ENCODE measurements at places on chromosomes 16 and 17.

- DNase-seq: peak; percentile 88
Measured at GRCh38 chr16:85393674-85394451, 219.3 kb upstream of the GSE1 start.

DNA sequence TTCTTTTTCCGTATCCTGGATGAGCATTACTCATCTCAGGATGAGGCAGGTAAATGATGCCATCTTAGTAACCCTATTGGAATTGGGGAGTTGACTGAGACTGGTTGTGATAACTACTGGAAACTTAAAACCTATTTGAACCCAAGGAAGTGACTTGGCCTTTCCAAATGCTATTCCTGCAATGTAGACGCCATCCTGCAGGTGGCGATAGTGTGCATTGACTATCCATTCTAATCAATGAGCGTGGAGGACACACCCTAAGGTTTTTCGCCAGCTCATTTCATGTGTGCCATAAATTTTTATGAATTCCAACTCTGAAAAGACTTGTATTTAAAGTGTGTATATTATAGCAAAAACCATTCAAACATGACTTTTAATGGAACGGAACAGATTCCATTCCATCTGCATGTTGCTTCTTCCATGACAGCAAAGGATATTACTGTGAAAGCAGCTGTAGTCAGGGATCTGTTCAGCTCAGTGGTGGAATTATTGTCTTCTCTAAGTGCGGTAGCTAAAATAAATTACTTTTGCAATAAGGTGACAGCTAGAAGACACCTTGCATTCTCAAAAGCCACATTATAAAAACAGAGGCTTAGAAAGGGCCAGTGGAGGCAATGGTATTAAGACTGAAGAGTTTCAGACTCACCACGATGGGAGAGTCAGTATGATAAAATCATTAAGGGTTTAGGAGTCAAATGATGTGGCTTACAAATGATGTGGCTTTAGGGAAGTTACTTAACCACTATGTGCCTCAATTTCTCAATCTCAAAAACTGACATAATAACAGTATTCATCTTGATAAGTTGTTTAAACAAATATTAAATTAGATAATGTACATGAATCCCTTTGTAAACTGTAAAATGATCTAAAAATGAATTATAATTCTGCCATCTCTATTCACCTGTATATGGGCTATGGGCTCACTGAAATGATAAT, 55.5 kb downstream of the SYT17 start:
- peak; percentile 65 for DNase-seq

GRCh38 chr16:48537275-48537674, 72.7 kb downstream of the N4BP1 start:
- DNase-seq: no peak

- no peak for DNase-seq
Measured at GRCh38 chr17:49783071-49783715, 5.3 kb upstream of the KAT7 start.

- DNase-seq: peak; percentile 88
Measured at GRCh38 chr17:75240394-75241142, 20.8 kb downstream of the GGA3 start.

- no peak for DNase-seq
Measured at GRCh38 chr17:64008346-64008745, 10.2 kb downstream of the PRR29 start.

DNA sequence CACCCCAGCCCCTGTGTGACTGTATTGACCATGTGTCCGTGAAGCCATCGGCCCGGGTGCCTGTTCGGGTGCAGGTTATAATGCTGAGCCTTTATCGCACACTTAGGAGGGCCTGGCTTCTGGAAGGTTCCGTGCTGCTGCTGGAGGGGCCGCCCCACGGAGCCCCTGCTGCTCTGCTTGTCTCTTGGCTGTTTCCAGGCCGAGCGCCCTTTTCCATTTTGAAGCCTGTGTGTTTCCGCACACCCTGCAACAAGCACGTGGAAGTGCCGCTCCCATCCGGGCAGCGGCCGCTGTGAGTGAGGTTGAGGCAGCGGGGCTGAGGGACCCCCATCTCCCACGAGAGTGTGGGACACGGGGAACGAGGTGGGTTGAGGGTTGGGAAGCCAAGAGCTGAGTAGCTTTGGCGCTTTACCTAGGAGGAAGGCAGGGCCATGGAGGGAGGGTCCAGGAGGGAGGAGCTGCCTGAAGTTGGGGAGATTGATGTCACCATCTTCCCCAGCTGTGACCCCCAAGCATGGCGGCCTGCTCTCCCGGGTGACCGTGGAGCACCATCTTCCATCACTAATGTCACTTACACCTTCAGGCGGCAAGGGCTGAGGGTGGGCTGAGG, 200.1 kb upstream of the GSE1 start:
- DNase-seq: no peak

DNA sequence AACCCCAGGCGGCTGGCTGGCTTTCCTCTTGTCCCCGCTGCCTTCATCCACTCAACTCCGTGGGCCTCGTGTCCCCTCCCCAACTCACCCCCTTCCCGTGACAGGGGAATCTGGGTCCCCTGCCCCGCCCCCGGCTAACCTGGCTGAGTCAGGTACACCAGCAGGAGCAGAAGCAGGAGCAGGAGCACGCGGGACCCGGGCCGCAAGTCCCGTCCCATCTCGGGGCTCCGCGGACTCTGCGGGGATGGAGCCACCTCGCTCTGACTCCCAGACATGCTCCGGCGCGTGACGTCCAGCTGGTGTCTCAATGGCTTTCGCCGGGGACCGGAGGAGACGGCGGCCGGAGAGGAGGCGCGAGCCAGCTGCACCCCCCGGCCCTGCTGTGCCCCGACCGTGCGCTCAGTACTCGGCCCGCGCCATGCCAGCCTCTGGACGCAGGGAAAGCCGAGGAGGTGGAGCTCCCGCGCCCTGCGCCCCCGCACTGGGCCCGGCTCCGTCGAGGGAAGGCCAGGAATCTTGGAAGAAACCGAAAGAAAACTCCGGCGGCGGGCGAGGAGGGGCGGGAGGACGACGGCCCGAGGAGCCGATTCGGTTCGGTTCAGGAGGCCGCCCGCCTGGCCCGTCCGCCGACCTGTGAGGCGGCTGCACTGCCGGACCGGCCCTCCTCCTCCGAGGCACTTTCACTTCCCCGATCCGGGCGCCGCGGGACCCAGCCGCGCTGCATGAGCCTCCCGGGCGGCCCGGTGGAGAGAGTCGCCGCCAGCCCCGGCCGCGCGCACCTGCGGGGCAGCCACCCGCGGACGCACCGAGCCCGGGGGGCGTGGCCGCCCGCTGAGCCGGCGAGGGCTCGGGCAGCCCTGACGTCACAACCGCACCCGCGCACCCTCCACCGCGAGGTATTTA, at the start of the genes CXCL16 and ZMYND15:
CXCL16 (minus strand) TSS at position 807 of the 903 bp plus-strand sequence; CDS start at position 218, 589 bp downstream.
ZMYND15 (plus strand) TSS at position 712 of the 903 bp plus-strand sequence. CDS start 716 bp downstream, outside the sequence.
- DNase-seq: peak; percentile 61

GRCh38 chr17:79331492-79331891, 256.9 kb downstream of the ENGASE start:
- no peak for DNase-seq

DNA sequence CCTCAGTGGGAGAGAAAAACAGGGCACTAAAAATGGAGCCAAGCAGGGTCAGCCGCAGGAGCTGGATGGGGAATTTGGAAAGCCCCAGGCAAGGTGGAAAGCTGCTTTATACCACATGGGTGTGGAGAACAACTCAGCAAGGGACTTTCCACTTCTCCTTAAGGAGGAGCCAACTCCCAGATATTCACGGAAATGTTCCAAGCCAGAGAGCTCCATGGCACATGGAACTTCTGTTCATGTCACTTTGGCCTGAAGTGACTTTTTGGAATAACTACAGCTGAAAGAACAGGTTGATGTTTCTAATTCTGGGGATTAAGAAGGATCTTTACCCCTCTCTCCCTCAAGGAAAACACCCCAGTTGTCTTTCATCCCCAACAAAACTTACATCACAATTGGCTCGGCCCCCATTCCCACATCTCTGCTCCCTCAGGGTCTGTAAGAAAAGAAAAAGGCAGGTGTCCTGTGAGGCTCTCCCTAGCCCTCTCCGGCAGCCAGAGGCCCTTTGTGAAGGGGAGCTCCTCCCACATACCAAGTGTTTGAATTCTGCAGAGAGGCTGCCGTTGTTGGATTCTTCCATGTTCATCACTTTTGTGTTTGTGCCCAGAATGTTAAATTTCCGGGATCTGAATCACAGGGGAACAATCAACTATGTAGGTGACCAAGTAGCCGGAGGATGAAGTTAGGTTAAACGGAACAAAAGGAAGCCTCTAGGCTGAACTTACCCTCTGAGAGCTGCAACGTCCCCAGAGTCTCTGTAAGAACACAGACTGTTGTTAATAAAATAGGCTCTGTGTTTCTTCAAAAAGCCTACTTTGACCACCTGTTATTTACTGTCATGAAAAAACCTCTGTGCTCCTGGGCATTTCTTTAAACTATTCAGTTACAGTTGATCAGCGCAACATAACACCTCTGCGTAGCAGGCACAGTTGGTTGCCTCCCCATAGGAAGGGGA, 41.0 kb downstream of the STAT5A start:
- peak; percentile 90 for DNase-seq

DNA sequence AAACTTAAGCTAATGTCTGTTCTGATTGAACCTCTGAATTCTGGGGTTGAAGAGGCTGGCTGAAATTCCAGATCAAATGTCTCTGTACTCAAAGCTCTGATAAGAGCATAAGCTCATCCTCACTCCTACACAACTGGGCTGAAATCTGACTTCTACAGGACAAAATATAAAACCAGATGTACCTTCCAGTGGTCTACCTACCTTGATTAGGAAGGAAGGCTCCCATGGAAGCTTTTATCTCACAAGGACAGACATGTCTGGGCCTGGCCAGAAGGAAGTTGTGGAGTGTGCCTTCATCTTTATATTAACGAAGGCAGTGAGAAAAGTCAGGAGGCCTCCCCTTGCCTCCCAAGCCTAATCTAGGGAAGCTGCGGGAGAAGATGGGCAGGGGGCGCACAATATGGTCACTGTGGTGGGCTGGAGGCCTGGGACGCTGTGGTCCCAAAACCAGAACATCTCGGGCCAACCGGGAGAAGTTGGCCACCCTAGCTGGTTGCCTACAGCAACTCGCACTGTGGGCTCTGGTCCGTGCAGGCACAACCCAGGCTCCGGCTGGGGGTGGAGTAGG, 55.6 kb upstream of the LRRC37A3 start:
- no peak for DNase-seq

- no peak for DNase-seq
Measured at GRCh38 chr17:15892244-15892643, 52.7 kb upstream of the ADORA2B start.

DNA sequence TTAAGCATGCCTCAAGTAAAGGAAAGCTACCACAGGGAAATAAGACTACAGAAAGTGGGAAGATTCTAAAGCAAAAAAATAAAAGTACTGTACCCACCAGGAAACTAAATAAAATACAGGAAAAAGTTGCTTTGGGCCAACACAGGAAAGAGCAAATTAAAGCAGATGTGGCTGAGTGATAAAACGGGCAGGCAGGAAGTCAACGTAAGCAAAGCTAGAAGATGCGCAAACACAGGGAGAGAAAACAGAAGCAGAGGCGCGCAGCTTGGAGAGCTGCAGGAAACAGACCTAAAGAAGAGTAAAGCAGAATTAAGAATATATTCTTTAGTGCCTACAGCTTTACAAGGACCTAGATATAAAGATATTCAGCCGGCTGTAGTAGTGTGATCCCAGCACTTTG, 21.7 kb downstream of the USP36 start:
- DNase-seq: no peak

- peak; percentile 75 for DNase-seq
Measured at GRCh38 chr17:21213638-21214014, 335 bp downstream of the TMEM11 start.

- no peak for DNase-seq
Measured at GRCh38 chr16:88718178-88718577, 11.9 kb downstream of the CTU2 start.

DNA sequence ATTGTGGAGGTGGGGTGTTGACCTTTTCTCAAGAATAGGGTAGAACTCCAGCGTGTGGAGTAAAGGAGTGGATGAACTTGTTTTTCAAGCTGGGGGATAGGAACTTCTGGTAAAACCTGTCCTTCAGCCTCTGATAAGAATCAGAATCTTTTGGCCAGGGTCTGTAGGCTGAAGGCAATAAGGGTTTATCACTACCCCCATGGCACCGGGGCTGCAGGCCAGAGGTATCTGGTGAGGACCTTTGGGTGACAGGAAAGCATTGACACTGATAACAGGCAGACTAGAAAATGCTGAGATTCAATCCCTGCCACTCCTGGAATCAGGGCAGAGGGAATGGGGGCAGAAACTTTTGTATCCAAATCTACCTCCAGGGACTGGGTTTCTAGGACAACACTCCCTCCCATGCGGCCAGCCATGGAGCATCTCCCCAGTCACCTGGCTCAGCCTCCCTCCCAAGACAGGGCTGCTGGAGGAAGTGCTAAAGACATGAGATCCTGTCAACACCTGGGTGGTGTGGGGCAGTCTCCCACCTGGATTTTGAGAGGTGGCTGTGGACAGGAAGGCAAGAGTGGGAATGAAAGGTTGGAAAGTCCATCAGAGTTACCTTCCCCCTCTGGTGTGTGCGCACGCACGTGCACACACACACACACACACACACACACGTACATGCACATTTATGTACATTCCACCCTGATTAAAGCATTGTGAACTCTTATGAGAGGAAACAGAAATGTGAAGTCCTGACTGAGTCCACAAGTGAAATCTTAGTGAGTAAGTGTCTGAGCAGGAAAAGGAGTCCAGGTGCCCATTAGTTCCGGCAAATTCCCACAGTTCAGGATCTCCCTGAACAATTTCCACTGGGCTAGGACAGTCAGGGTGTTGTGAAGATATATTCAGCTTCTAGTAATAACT, 53.1 kb upstream of the MARCHF10 start:
- DNase-seq: no peak

GRCh38 chr17:28372203-28372944, 880 bp downstream of the SARM1 start:
- peak; percentile 62 for DNase-seq

DNA sequence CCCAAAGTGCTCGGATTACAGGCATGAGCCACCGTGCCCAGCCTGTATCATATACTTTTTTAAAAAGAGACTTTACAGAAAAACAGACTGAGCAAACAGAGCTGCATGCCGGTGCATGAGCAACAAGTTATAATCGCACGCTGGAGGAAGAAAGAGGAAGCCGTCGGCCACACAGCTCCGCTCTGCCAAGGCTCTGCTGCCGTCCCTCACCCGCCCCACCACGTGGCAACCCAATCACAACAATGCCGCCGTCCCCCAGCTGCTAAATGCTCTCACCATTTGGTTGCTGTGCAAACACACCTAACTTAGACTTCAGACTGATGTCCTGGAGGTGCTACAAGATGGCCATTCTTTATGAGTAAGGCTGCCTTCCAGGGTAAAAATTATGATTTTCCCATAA, 83.5 kb downstream of the ADCY9 start:
- DNase-seq: no peak

DNA sequence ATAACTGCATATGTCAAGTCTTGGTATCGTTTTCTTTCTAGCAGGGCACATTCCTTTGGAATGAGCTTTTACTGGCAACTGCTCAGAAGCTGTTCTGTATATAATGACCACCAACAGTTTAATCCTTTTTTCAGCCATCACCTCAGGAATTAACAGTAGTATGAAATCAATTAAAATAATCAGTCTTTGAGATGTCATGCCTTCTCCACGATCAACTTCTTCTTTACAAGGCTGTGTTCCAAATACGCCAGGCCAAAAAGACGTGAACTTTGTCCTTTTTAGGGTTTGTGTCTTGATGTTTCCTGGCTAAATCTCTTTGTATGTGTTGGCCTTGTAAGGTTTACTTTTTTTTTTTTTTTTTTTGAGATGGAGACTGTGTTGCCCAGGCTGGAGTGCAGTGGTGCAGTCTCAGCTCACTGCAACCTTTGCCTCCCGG, 54.9 kb downstream of the ABCC1 start:
- DNase-seq: no peak

Measured in neural progenitor cell (in vitro differentiated cells).